GM10248 (cell line): ENCODE measurements at places on chromosomes 6 and 20.

- DNase-seq: no peak
Observed at GRCh38 chr20:22939181-22939580, 95.9 kb upstream of the SSTR4 start.

GRCh38 chr6:7048894-7049293, 58.9 kb upstream of the RREB1 start:
- no peak for DNase-seq

DNA sequence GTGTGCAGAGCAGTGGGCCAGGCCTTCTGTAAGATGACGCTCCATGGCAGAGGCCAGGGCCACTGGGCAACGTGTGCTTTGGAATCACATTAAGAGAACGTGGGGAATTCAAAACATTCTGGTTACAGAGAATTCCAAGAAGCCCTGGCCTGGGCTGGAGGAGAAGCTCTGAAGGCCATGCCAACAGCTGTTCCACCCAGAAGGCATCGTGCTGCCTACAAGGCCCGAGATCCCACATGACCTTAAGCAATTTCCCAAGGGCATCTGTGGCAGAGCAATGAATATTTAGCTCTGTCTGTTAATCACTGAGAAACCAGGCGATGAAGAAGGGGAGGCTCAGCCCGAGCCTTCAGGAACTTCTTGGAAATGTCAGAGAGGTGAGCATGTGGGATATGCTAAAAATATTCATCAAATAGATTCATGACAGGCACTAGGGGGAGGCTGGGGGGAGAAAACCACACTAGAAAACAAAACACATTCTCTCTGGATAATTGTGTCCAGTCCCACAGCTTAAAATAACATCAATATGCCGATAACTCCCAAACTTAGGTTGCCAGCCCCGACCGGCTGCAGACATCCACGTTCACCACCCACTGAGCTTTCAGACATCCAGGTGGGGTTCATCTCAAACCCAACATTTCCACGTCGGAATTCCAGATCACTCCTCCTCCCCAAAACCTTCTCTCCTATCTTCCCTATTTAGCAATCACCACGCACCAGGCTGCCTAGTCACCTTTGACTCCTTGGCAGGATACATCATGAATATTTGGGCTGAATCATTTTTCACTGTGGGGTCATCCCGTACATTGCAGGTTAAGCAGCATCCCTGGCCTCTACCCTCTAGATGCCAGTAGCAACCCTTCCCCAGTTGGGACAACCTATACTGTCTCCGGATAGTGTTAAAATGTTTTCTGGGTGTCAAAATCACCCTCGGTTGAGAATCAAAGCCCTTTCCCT, 6.6 kb downstream of the SULF2 start:
- DNase-seq: no peak

DNA sequence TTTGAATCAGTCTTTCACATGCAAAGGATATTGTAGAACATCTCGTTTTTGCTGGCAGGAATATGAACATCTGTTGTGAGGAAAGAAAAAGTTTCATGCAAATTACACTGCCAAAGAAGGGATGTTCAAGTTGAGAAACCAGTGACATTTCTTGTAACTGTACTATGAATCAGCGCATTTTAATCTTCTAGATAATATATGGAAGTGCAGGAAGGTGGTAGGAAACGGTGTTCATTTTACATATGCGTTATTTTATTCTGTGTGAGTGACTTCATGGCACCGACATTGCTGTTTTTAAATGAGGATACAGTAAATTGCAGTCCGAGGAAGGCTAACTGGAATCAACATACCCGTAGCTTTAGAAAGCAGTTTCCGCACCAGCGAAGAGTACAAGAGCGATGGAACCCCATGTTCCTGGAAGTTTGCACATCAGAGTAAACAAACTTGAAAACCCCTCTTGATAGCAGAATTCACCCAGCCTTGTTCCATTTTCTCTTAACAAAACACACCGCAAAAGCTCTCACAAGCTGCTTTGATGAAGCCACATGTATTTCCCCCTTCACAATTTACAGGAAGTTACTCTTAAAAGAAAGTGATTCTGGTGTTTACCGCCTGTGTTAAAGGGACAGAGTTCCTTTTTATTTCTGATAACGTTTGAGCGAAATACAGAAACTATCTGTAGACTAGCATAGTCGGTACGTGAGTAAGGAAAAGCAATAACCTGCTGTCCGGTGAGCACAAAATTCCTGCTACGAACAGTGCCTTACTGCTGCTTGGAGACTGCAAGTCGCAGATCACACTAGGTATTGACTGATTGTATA, 11.5 kb downstream of the PRDM1 start:
- peak; percentile 46 for DNase-seq

DNA sequence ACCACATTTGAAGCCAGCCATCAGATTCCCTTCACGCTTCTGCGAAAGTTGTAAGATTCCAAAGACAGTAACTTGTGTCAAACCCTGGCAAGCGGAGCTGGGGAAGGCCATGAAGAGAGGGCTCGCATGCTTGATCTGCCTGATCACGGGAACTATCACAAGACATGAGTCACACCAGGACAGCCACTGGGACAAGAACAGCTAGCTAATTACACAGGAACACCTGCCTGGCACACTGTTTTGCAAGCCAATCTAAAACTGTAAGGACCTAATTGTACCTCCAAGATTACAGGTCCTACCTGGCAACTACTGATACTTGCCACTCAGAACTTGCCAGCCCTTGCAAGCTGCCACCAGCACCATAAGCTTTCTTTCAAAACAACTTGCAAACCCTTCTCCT, 289.3 kb downstream of the KIF16B start:
- no peak for DNase-seq

DNA sequence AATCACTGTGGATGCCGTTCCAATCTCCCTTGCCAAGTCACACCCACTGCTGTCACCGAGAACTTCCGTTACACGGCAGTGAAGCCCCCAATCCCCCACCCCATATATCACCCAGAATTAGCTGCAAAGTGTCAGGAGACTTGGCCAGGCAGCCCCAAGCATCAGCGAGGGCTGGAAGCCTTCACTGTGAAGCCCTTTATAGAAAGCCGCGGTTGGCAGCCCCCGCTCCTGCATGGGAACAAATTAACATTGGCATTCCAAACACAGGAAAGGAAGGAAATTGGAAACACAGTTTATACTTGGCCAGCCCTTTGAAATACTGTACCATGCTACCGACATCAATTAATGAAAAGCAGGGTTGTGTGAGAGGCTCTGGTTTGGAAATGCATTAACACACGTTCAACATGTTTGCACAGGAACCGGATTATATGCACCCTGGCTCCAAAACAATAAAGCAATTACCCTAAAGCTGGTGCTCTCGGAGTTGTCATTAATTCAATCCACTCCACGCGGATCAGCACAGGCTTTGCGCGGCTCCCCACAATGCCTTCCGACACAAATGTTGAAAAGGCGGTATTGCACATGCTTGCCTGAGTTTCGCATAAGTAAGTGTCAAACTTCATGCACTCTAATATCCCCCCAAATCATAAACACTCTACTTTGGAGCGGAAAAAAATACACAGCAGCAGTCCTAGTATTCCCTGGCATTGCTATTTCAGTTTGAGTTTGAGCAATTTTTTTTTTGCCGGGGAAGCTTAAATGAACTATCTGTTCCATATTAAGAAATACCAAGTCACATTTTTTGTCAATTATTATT, 7.1 kb downstream of the BMP7 start:
- DNase-seq: no peak

DNA sequence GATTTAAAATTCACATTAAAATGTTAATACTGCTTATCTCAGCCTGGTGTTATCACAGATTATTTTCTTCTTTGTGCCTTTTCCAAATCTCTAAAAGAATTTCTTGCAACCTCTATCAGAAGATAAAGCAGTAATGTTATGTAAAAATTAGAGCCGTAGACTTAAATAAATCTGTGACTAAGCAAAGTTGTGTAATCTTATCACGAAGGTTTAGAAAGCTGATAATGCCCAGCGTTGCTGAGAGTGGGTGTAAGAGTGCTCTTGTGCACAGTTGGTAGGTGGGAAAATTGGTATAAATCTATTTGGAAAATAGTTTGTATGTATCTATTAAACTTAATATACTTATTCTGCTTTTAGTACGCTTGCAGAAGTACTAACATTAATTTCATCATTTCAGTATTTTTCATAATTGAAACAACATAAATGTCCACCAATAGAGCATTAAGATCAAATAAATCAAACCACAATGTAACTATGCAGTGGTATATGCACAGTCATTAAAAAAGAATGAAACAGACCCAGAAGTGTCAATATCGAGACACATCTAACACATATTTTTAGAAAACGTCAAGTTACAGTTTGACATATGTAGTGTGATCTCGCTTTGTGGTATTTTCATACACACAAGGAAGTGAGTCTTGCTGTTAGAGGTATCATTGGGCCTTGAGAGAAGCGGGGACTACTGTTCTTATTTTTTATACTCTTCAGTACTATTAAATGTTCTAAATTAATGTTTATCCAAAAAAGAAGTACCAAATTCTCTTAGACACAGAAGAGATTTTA, 54.4 kb upstream of the PBOV1 start:
- no peak for DNase-seq

DNA sequence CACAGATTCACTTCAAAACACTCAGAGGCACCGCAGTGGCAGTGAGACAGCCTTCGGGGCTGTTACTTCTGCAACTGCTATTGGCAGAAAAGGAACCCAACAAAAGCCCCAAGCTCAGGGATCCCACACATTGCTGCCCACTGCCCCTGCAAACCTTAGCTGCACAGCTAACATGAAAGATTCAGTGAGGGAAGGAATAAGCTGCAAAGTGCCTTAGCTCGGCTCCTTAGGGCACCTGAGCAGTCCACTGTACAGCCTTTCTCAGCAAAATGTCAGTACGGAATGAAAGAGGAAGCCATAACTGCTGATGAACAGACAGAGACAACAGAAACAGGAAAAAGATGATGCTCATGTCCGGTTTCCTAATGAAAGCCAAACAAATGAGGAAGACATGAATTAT, 179.7 kb upstream of the SHLD1 start:
- no peak for DNase-seq

DNA sequence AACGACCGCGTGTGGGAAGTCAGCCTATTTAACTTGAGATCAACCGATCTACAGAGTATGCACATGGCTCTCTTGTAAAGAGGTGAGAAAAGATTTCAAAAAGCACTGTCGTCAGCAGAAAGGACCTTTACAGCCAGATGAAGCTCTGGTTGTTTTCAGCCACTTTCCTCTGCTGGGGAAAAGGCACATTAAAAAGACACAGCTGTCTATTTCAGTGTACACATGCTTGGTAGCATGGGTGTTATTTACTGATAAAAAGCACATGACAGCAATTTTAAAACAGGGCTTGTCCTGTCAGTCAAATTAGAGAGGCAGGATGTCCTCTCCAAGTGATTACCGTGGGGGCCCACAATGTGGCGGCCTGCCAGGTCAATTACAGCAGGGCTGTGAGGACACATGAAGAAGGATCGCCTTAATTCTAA, 188.9 kb downstream of the PRKN start:
- no peak for DNase-seq

- DNase-seq: peak; percentile 44
Observed at GRCh38 chr20:36461600-36462439, 79.5 kb upstream of the MYL9 start.

DNA sequence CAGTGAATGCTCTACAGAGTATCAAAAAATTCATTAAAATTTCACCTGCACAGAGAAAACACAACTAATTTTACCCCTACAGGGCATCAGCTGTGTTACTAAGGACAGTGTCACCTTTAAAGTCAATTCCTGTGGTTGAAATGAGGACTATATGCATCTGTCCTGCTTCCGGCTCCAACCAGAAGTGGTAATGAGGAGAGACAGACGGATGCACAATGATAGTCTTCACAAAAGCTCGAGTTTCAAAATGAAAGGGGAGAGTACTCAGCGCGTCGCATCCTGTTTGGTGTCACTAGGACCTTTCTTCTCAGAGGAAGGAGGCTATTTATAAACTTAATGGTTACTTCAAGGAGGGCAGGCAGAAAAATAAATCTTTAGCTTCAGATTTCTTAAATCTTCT, 86.5 kb downstream of the LYRM4 start:
- peak; percentile 62 for DNase-seq

DNA sequence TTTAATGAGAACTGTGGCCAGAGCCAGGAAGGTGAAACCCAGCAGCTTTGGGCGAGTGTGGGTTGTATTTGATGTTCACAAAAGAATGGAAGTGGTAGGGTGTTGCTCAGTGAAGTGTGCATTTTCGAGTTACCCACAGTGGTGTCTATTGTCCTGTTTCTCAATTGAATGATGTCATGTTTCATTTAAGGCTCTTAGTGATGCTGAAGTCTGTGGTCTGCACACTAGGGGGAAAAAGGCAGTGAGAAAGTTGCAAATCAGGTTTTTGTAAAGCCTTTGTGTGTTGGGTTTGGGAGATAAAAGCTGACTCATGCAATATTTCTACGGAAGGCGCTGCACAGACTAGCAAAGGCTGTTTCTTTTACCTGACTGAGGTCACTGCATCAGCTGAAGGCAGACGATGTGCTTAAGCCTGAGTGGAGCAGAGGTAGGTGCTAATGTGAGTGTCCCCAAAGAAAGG, 121.1 kb downstream of the PLEKHG1 start:
- DNase-seq: peak; percentile 67

- no peak for DNase-seq
Observed at GRCh38 chr20:10496465-10496864, 61.4 kb downstream of the SLX4IP start.

DNA sequence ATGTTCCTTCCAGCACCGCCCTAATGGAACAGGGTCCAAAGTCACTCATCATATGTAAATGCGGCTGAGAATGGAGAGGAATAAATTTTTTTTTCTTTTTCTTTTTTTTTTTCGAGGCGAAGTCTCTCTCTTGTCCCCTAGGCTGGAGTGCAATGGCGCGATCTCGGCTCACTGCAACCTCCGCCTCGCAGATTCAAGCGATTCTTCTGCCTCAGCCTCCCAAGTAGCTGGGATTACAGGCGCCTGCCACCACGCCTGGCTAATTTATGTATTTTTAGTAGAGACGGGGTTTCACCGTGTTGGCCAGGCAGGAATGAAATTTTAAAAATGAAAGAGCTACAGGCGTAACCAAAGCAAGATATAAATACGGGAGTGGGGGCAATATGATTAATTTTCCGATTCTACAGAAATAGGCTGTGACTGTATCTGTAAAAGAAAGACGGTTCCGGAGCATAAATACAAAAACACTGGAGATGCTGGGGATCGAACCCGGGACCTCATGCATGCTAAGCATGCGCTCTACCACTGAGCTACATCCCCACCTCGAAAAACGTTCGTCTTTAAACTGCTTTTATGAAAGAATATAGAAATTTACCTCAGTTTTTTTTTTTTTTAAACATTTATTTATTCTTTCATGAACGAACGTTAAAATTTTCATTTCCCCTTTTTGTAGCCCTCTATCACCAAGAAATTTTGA, 132.2 kb downstream of the GPX5 start:
- DNase-seq: peak; percentile 61

- DNase-seq: peak; percentile 25
Observed at GRCh38 chr6:123925350-123925749, 121.7 kb downstream of the NKAIN2 start.

DNA sequence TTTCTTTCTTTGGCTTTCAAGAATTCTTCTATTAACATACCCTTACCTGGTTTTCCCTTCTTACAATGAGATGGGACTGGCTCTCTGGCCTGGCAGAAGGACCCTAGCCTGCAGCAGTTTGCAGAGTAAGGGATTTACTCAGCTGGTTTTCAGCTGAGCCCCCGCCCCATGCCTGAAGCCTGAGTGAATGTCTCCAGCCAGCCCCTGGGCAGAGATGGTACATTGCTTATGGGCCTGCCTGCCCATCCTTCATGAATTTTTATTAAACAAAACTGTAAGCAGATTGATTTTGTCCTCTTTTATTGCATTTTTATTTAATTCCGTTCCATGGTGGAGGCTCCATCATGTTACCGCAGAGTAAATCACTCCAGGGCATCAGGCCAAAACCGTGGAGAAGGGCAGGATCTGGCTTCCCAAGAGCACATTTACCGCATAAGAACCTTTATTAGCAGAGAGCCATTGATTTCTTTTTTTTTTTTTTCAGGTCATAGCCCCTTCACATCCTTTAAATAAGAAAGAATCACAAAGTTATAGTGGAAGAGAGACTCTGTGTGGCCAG, 316.2 kb downstream of the DHX35 start:
- no peak for DNase-seq
